Caco-2 (cell line): ENCODE measurements at places on chromosomes 2 and 18. TPM values are rescaled to one million over a fixed set of nuclear protein-coding genes. Genes with fewer than 3 reads are reported as not detected.

Gene CAVIN2
- total RNA-seq = not detected in 2 replicates

- peaks cover 30% of the 10 kb centered on the region for H3K4me1 ChIP-seq
- H3K27me3 ChIP-seq = no peaks in the 10 kb centered on the region
- no peak overlapping the region for H3K4me3 ChIP-seq
- no peaks in the 10 kb centered on the region for H3K36me3 ChIP-seq
Measured at GRCh38 chr2:241929551-241930490, 60.3 kb downstream of the RTP5 start.

- H3K4me3 ChIP-seq = no peak overlapping the region
- no peak for DNase-seq
- no peaks in the 10 kb centered on the region for H3K4me1 ChIP-seq
- H3K27ac ChIP-seq = no peak overlapping the region
Measured at GRCh38 chr2:39919511-39920306, 140.7 kb upstream of the THUMPD2 start.

GRCh38 chr2:74566754-74567085 is 12.2 kb downstream of the DOK1 start:
- H3K27ac ChIP-seq = no peak overlapping the region
- H3K27me3 ChIP-seq = no peaks in the 10 kb centered on the region
- no peak for DNase-seq
- no peaks in the 10 kb centered on the region for H3K36me3 ChIP-seq
- H3K4me1 ChIP-seq = no peaks in the 10 kb centered on the region

- no peak overlapping the region for H3K4me3 ChIP-seq
- H3K36me3 ChIP-seq = no peaks in the 10 kb centered on the region
- H3K4me1 ChIP-seq = peaks cover 8% of the 10 kb centered on the region
- no peaks in the 10 kb centered on the region for H3K27me3 ChIP-seq
- DNase-seq = no peak
Measured at GRCh38 chr2:28347596-28347995, 45.1 kb upstream of the FOSL2 start.

- H3K27ac ChIP-seq = no peak overlapping the region
- H3K4me3 ChIP-seq = no peak overlapping the region
- no peak for DNase-seq
- H3K36me3 ChIP-seq = no peaks in the 10 kb centered on the region
Measured at GRCh38 chr2:68099260-68099659, 36.5 kb upstream of the C1D start.

DNA sequence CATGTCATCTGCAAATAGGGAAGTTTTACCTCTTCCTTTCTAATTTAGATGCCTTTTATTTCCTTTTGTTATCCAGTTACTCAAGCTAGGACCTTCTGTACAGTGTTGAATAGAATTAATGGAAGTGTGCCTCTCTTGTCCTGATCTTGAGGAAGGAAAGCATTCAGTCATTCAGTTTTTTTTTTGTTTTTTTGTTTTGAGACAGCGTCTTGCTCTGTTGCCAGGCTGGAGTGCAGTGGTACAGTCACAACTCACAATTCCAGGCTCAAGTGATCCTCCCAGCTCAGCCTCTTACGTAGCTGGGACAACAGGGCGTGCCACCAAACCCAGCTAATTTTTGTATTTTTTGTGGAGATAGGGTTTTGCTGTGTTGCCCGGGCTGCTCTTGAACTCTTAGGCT is 203.9 kb upstream of the ALPP start:
- H3K36me3 ChIP-seq = no peaks in the 10 kb centered on the region
- no peak overlapping the region for H3K4me3 ChIP-seq
- H3K4me1 ChIP-seq = no peaks in the 10 kb centered on the region
- H3K27ac ChIP-seq = no peak overlapping the region
- no peaks in the 10 kb centered on the region for H3K27me3 ChIP-seq
- DNase-seq = no peak

- peaks cover 11% of the 10 kb centered on the region for H3K4me1 ChIP-seq
- H3K27me3 ChIP-seq = no peaks in the 10 kb centered on the region
- no peak overlapping the region for H3K27ac ChIP-seq
- DNase-seq = no peak
Measured at GRCh38 chr2:196963043-196963442, 36.5 kb upstream of the PGAP1 start.

GRCh38 chr2:20633794-20634506 is 16.9 kb downstream of the HS1BP3 start:
- no peak overlapping the region for H3K4me3 ChIP-seq
- H3K27ac ChIP-seq = no peak overlapping the region
- no peak for DNase-seq
- no peaks in the 10 kb centered on the region for H3K4me1 ChIP-seq
- H3K36me3 ChIP-seq = no peaks in the 10 kb centered on the region

- H3K27me3 ChIP-seq = no peaks in the 10 kb centered on the region
- DNase-seq = peak; percentile 76
- H3K4me3 ChIP-seq = peak overlapping the region; percentile 74
- peaks cover 16% of the 10 kb centered on the region; the same call in 1 of the 2 replicates for H3K4me1 ChIP-seq
- no peaks in the 10 kb centered on the region for H3K36me3 ChIP-seq
Measured at GRCh38 chr2:156399950-156400705, 36.1 kb upstream of the GPD2 start.

DNA sequence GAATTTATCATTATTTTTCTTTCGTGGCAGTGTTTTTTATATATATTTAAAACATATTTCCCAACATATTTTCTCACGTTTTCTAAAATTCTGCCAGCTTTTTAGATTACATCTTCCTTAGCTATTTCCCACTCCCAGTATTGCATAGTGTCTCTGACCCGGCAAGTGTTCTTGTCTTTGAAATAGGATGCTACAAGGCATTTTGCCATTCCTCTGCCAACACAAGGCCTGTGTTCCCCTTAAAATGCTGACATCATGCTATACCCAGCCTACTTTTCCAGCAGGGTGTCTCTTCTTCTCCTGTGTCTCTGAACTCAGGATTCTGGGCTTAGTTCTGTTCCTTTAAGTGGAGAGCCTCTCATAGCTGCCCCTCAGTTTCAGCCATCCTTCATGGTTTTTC is 115.2 kb downstream of the DIS3L2 start:
- no peak overlapping the region for H3K4me3 ChIP-seq
- no peaks in the 10 kb centered on the region for H3K4me1 ChIP-seq
- no peak for DNase-seq
- H3K27me3 ChIP-seq = no peaks in the 10 kb centered on the region
- H3K36me3 ChIP-seq = no peaks in the 10 kb centered on the region

DNA sequence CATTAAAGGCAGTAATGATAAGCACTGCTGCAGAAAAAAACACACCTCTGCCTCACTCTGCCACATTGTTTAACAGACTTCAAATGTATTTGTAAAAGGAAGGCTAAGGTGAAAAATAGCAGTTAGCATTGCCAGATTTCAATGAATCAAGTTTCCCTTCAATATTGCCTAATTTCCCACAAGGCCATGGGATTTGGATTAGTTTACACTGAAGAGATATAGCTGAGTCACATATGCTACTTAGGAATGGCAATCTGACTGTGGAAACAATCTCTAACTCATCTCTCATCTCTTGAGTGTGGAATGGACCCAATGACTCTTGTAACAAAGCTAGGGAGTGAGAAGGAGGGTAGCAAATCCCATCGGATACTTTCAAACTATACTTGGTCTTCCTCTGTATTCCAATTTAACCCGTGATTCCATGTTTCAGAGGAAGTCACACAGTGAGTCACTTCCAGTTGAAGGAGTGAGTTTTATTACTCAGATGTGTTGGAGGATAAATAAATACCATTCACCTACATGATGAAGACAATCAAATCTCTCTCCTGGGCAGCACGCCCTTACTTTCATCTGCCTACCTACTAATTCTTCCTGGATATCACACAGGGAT is 5.1 kb downstream of the B4GALT6 start:
- H3K27me3 ChIP-seq = no peaks in the 10 kb centered on the region
- H3K4me3 ChIP-seq = no peak overlapping the region
- peak overlapping the region; percentile 54 for H3K27ac ChIP-seq
- no peaks in the 10 kb centered on the region for H3K36me3 ChIP-seq
- peaks cover 38% of the 10 kb centered on the region for H3K4me1 ChIP-seq

- no peaks in the 10 kb centered on the region for H3K27me3 ChIP-seq
- peak; percentile 73 for DNase-seq
- no peak overlapping the region for H3K27ac ChIP-seq
- H3K36me3 ChIP-seq = no peaks in the 10 kb centered on the region
- peaks cover 21% of the 10 kb centered on the region for H3K4me1 ChIP-seq
Measured at GRCh38 chr2:16252251-16252650, 311.9 kb downstream of the MYCN start.

GRCh38 chr2:232982926-232983668 is 30.0 kb downstream of the NGEF start:
- no peak overlapping the region for H3K27ac ChIP-seq
- H3K36me3 ChIP-seq = no peaks in the 10 kb centered on the region
- H3K4me1 ChIP-seq = no peaks in the 10 kb centered on the region
- no peak overlapping the region for H3K4me3 ChIP-seq
- no peaks in the 10 kb centered on the region for H3K27me3 ChIP-seq

- no peaks in the 10 kb centered on the region for H3K27me3 ChIP-seq
- H3K27ac ChIP-seq = no peak overlapping the region
- no peaks in the 10 kb centered on the region for H3K36me3 ChIP-seq
- H3K4me3 ChIP-seq = no peak overlapping the region
- H3K4me1 ChIP-seq = peaks cover under 1% of the 10 kb centered on the region; the same call in 1 of the 2 replicates
Measured at GRCh38 chr2:3488855-3489763, 30.2 kb downstream of the ADI1 start.

Gene CPS1
- total RNA-seq = 0.84 and 1.2 TPM in 2 replicates

Gene GATA6
- 124 and 136 TPM in 2 replicates for total RNA-seq
